Stimulated activated CD8-positive, alpha-beta memory T cell treated with anti-CD3 and anti-CD28 coated beads, Interleukin-4, amount 100 ng/mL, for 1 hour (primary cell): ENCODE measurements at places on chromosomes 2 and 18.

- DNase-seq, result no peak
Observed at GRCh38 chr18:49135877-49136276, 185.1 kb upstream of the SMAD7 start.

DNA sequence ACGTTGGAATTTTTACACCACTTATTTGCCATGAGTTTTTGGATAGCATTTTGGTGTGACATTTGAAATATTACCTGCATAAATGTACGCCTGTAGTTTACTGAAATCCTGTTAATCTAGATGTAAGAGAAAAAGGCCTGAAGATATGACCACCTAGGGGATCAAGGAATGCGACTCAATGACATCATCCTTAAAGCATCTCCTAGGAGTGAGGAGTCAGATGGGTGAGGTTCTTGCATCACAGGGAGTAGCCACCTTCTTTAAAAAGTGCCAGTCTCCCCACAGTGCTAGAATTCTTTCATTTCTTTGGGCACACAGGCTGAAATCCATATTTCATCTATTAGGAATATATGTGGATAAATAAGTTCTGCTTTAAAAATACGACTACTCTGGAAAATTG, 34.5 kb downstream of the ADCYAP1 start:
- no peak for DNase-seq

DNA sequence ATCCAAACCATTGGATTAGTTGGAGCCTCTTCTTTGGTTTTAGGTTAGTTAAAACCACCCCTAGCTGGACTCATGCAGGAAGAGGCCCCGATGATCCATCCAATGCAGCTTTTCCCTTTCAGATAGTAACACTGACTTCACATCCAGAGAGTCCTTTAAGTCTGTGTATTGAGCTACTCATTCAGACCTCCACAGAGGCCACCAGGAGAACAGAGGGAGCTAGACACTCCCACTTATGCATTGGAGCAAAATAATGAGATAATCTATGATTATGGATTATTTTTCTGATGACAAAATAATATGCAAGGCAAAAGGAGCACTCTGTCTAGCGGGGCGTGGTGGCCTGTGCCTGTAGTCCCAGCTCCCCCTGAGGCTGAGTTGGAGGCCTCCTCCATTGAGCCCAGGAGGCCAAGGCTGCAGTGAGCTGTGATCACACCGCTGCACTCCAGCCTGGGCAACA, 1.6 kb upstream of the ROCK2 start:
- no peak for DNase-seq

- DNase-seq, result peak; percentile 34
Observed at GRCh38 chr2:126971481-126972278, 73.0 kb downstream of the TEX51 start.

DNA sequence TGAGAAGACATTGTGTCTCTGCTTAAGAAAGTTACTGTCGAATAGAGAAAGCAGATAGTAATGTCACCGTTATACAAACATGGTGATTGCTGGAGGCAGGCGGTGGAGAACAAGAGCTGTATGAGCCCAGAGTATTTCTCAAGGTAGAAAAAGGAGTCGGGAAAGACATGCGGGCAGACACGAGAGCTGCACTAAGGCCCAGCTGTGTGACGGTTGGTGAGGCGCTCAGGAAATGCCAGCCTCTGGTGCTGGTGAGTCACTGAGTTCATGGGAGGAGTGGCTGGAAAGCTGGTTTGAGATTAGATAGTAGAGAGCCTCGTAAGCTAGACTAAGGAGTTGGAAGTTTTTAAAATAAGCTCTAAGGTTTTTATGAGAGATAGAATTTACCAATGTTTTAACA, 390.9 kb upstream of the TRIB2 start:
- no peak for DNase-seq

DNA sequence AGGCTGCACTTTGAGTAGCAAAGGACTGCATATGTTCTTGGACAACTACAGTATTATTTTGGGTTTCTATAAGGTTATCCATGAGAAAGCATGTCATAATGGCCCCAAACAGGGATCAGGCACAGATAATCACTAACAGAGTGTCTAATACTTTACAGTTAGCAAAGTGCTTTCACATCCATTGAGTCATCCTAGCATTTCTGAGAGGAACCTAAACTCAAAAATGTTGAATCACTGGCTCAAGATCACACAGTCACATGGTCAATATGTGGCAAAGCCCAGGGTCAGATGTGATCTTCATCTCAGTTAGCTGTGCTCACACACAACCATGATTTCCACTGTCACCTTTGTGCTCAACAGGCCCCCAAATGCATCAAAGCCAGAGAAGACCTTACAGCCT, 156.1 kb upstream of the VRK2 start:
- DNase-seq, result no peak

- no peak for DNase-seq
Observed at GRCh38 chr18:46909497-46909896, 7.8 kb downstream of the PIAS2 start.

DNA sequence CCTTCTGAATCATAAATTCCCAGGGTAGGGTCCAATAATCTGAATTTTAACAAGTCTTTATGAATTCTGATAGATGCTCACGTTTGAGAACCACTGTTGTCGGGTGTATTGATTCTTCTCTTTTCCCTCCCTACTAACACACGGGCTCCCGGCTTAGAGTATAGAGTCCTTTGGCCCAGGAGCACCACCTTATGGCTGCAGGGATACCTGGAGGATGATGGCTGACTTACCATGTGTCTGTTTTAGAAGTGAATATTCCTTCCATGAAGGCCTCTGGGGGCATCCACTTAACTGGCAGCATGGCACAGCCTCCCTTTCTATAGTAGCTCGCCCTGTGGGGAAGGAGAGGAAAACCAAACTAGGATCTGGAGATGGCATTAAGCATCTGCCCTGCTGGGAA, 91.7 kb downstream of the CLIP4 start:
- no peak for DNase-seq

DNA sequence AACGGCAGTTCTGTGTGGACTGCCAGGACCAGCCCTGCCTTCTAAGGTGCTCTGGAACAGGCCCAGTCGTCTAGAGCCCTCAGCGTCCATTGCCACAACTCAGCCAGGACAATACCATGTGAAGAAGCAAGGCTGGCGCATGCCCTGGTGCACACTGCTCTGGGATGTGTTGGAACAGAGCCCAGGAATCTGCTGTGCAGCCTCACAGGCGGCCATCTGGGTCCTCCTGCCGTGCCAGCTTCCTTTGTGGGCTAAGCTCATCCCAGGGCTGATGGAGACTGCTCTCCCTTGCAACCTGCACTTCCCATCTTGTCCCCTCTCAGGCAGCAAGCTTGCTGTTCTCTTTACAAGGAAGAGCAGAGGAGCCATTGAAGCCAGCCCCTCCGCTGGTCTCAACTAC, 246.4 kb upstream of the PXDN start:
- DNase-seq, result no peak

DNA sequence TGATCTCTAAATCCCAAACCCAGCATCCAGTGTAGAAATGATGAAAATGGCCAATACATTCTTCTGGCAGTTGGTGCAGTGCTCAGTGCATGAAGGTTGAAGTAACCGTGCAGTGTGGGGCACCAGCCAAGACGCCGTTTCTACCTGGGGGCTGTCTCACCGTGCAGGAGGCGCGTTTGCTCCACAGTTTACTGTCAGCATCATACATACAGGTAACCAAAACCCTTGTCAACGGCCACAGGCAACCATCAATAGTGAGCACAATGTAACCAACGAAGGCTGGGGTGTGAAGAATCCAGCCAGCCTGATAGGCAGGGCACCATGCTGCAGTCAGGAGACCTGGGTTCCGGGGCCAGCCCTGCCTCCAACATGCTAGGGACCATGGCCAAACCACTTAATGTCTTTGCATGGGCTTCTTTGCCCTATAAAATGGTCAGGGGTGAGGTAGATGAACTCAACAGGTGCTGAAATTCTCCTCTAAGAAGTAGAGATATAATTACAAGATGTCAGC, 127.5 kb upstream of the ID2 start:
- DNase-seq, result no peak

- no peak for DNase-seq
Observed at GRCh38 chr2:85329181-85329651, 1.4 kb upstream of the TGOLN2 start.

- no peak for DNase-seq
Observed at GRCh38 chr2:88180605-88181240, 10.6 kb downstream of the THNSL2 start.

- DNase-seq, result no peak
Observed at GRCh38 chr2:20511130-20511529, 64.3 kb downstream of the RHOB start.

DNA sequence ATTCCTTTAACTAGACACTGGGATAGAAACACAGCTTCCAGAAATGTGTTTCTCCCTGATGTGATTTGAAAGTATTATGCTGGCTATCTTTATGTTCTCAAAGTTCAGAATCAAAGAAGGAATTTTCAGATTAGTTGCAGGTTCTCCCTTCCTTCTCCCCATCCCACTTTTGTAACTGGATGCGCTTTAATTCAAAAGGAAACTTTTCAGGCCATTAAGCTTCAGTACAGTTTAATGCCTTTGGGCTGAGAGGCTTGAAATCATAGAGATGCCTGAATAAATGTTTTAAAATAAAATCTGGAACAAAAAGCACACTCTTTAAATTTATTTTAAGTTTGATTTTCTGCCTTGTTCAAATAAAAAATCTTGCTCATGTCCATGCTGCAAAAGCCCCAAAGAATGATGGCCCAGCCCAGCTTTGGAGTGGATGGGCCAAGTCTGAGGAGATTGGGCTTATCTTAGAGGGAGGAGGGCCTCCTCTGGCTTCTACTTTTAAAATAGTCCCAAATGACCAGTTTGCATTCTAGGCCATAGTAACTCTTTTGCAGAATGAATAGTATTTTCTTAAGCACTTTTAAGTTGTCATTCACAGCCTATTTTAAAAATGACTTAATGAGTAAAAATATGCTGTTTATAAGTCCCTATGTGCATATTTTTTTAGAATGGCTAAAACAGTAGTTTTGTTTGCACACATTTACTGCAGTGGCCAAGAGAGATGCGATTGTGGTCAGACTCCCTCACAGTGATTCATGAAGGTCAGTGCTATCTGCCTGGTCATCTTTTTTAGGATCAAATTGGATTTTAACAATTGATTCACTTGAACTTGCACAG, 129.2 kb downstream of the MTX2 start:
- no peak for DNase-seq

GRCh38 chr2:23346781-23347180, 38.2 kb upstream of the KLHL29 start:
- DNase-seq, result no peak

DNA sequence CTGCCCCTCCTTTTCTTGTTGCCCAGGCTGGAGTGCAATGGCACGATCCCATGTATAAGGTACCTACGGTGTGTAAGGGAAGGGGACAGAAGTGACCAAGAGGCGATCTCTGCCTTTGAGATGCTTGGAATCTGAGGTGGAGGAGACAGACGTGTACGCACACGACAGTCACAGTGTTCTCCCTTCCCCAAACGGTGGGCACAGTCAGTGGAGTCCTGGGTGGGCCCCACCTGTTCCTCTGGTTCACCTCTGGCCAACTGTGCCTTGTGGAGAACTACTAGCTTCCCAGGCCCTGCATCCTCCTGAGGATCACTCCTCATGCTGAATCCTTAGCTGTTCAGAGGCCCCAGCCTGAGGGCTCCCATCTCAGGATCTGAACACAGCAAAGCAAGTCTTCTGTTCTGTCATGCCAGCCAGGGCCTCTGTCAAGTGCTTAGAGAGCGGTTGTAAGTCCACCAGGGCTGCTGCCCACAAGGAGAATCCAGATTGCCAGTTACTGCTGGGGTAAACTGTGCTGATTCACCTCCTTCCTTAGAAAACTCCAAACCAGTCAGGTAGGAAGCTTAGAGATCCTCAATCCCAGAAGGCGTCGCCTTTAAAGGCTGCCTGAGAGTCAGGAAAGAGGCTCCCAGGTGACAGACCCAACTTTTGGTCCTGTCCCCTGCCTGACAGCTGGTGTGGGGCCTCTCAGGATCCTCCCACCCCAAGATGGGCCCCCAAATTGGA, 1.6 kb downstream of the SLC35F6 start:
- DNase-seq, result no peak

- DNase-seq, result no peak
Observed at GRCh38 chr2:170722301-170722700, 7.2 kb downstream of the SP5 start.

GRCh38 chr2:118638453-118638852, 209.0 kb downstream of the EN1 start:
- DNase-seq, result no peak

GRCh38 chr2:182826064-182826463, 40.4 kb downstream of the FRZB start:
- DNase-seq, result no peak

GRCh38 chr18:51751901-51752300, 554.4 kb upstream of the MEX3C start:
- no peak for DNase-seq

DNA sequence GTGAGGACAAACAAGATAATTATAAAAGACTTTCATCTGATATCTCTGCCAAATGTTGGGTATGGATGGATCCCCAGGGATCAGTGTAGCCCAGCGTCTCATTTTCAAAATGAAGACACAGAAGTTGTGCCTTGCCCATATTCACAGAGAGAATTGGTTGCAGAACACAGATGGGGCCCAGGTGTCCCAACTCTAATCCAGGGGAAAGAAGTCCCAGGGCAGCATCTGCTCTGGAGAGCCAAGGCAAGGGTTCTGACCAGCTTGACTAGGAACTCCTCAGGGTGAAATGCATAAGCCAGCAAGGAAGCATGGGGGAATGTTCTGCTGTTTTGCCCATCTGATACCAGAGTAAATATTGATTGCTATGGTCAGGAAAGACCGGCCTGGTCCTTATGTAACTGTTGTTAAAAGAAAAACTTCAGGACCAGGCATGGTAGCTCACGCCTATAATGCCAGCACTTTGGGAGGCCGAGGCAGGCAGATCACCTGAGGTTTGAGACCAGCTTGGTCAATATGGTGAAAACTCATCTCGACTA, 68.7 kb upstream of the CABLES1 start:
- DNase-seq, result no peak
